ENCODE measurements at places on chromosomes 16 and 17.

DNA sequence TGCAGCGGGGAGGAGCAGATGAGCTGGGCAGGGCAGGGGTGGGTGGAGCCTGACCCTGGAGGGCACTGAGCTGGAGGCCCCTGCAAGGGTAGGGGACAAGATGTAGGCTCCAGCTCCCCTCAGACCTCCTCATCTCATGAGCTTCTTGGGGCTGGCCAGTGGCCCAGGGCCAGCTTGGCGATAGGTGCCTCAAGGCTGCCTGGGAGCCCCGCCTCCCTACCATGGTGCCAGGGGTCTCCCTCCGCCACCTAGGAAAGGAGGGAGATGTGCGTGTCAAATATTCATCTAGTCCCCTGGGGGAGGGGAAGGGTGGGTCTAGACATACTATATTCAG is 3.9 kb downstream of the HIRIP3 start:
- no peak for DNase-seq

DNA sequence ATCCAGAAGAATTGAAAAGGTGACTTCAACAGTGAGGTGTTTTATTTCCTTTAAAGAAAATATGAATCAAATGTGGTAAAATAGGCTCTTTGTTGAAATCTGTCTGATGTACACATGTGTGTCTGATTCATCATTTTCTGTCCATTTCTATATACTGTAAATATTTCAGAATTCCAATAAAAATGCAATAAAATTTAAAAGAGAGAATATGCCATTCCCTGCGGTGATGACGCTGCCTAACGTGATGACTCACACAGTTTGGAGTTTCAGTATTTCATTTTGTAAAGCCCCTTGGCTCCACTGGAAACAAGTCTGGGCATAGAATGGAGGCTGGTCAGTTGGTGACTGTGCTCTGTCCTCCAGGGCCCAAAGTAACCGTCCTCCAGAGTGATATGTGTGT is 482.5 kb upstream of the CDH5 start:
- no peak for DNase-seq

GRCh38 chr17:72492941-72493340 is 372.1 kb downstream of the SOX9 start:
- DNase-seq: no peak

GRCh38 chr17:4897198-4897687 is 2.1 kb upstream of the C17orf107 start:
- DNase-seq: no peak

DNA sequence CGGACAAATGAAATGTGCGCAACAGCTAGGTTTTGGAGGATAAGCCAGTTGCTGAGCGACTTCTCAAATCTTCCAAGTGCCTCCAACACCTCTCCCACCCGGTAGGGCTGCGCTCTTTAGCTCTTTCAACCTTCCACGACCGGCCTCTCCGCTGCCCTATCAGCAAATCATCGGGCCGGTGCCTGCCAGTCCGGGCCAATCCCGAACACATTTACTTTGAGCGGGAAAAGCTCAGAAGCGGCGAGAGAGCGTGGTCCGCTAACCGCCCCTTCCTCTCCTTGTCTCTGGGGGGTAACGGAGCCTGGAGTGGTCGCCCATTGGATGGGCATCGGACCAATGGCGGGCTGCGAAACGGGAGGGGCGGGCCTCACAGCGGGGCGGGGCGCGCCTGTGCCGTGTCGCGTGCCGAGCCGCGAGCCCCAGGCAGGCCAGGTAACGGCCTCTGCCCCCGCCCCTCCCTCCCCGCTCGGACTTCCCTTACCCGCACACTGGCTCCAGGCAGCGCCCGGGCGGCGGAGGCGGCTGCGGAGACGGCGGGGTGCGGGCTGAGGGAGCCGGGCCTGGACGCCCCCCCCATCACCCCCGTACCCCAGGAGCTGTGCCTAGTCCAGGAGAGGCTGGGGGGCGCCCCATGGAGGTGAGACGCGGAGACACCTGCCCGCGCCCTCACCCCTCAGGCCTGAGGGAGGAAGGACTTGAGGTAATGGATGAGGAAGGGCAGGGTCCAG is at the start of gene MEIOC:
Gene MEIOC, plus strand, starts transcription at position 486 of the 728 bp plus-strand sequence. Its CDS starts 146 bp downstream, at position 632.
- DNase-seq: no peak

GRCh38 chr16:74455619-74456289 is 34.5 kb upstream of the CLEC18B start:
- DNase-seq: no peak

DNA sequence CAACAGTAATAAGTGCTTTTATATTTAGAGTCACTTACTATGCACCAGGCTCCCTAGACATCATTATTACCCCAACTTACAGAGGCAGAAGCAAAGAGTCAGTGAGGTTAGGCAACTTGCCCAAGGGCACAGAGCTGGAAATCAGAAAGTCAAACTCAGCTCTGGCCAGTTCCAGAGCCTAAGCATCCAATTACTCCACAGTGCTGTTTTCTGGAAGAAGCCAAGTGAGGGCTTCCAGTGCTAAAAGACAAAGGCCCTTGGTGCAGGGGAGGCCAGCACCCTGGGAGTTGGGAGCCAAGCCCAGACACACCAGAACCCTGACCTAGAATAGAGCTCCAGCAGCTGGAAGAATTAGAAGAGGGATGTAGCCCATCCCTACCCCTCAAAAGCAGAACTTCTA is 40.2 kb downstream of the C17orf67 start:
- no peak for DNase-seq

DNA sequence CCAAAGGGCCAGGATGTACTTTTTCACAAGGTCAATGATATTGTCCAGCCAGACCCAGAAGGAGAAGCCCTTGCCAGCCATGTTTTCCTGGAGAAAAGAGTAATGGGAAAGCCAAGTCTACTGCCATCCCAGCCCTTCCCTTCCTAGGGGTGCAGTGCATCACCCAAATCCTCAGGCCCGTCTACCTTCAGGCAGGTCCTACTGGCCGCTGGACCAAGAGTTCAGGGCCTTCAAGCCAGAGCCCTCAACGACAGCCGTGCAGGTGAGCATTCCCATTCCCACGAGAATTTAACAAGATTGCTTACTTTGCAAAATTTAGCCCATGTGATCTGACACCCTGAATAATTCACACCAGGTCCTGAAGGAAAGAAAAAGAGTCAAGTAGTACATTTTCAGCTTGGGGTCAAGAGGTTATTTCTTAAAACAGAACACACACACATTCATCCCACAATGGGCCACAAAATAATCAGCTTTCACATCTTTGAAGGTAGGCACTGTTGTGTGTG is 35.0 kb downstream of the STAT5A start:
- DNase-seq: no peak

DNA sequence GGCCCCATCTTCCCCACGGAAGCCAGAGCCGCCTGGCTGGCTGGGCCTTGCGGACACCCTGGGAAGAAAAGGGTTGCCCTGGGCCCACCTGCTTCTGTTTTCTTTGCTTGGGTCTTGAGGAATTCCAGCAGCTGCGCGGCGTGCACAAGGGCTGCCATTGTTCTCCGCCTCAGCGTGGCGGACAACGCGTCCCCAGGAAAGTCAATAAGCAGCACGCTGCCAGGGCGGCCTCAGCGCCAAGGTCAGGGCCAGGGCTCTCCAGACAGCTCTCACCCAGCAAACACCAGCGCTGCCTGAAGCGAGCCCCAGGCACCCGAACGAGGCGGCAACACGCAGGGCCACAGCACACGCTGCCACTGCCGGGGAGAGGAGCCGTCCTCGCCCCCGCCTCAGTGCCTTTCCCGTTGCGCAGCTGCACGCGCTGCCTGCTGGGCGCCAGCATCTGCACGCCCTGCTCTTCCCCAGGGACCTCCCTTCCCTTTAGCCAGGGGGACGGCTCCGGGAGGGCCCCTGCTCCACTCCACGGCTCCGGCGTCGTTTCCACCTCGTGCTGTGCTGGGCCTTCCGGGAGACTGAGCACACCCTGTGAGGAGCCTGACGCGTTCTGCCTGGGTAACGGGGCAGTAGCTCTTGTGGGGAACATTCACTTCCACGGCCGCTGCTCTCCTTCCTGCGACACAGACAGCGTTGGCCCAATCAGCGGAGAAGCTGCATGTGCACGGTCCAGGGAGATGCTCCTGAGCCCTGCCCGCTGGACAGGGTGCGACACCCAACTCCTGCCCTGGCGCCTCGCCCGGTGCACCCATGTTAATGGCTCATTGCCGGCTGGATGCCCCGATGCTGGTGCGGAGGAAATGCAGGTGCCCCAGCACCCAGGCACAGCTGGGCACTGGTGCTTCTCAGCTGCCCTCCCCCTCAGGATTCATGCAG is 57.8 kb downstream of the LMF1 start:
- no peak for DNase-seq

- no peak for DNase-seq
Measured at GRCh38 chr17:64103391-64104364, 26.3 kb downstream of the ERN1 start.

DNA sequence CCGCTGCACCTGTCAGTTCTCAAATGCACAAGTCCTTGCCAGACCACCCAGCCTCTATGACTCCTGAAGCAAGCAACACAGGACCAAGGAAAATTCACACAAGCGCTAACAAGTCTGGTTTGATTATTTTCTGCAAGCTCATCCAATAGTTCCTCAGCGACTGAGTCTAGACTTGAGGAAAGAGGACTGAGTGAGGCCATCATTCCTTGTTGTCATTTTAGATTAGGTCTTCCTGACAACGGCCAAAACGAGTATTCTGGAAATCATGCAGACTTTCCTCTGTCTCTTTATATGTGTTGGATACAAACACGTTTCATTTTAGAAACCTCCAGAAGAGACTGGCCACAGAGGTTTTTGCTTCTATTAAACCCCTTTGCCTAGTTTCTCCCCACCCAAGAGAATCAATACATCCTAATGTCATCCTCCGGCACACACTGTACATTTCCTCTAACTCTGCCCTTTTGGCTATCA is 561 bp downstream of the CCDC47 start:
- DNase-seq: no peak

- DNase-seq: no peak
Measured at GRCh38 chr17:79950751-79951150, 84.9 kb downstream of the TBC1D16 start.

- DNase-seq: no peak
Measured at GRCh38 chr17:11836508-11836907, 160.8 kb downstream of the ZNF18 start.

GRCh38 chr17:78959803-78960202 is 19.9 kb downstream of the LGALS3BP start:
- no peak for DNase-seq

- no peak for DNase-seq
Measured at GRCh38 chr16:50301626-50302471, 35.5 kb downstream of the ADCY7 start.

- DNase-seq: no peak
Measured at GRCh38 chr17:13601322-13601775, 380 bp downstream of the HS3ST3A1 start.

DNA sequence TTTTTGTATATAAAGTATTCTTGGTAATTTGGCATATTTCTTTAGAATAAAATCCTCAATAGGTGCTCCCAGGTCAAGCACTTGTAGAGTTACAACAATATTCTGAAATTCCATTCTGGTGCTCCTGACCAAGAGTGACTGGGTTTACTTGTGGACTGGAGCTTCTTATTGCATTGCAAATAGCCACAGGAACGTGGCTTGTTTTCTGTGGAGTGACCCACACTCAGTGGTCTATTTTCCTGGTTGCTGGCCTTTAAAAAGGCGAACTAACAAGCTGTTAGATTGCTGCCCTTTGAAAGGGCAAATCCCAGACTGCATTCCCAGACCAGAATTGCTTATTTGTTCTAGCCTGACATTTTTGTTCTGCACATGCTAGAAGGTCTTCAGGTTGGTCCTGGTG is 658.8 kb upstream of the GOT2 start:
- DNase-seq: no peak

- no peak for DNase-seq
Measured at GRCh38 chr16:73663720-73664119, 615.8 kb upstream of the ZFHX3 start.

GRCh38 chr16:75169899-75170405 is 21.6 kb downstream of the ZFP1 start:
- DNase-seq: no peak

- DNase-seq: no peak
Measured at GRCh38 chr17:51653878-51654277, 393.5 kb downstream of the UTP18 start.

DNA sequence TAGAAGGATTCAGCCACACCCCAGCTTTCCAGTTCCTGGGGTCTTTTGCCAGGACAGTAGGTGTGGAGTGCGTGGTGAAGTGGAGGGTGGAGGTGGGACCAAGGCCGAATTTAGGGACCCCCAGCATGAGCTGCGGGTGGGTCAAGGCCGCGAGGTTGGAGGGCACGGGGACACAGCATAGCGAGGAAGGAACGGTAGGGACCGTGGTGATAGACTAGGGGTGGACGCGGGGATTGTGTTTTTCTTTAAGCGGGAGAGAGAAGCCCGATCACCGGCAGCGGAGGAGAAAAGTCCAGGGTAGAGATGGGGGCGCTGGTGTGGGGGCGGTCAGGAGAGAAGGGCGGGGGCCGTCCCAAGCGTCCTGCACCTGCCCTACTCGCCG is 261 bp upstream of the B4GALNT2 start:
- DNase-seq: no peak
